Activated CD4-positive, alpha-beta T cell treated with anti-CD3 and anti-CD28 coated beads, Interleukin-2, Interleukin-4, amounts not matched to agents 100 ng/mL and 50 ng/mL, durations not matched to agents 16 hours and 8 hours (primary cell): ENCODE measurements at places on chromosomes 7 and 10.

- DNase-seq, result no peak
Observed at GRCh38 chr7:36001546-36001945, 151.5 kb upstream of the EEPD1 start.

DNA sequence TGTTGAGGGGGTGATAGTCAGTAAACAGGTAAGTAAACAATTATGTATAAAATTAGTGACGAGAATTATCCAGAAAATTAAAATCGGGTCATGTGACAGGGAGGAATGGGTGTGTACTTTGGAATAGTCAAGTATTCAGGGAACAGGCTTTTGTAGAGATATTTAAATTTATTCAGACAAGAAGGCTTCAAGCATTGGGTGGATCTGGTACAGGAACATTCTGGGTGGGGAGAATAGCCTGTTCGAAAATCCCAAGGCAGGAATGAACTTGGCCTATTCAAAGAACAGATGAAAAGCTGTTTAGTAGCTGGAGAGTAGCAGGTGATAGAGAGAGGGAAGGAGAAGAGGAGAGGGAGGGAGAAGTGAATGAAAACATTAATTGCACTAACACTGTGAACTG, 448.9 kb upstream of the FZD8 start:
- DNase-seq, result no peak

GRCh38 chr10:5434017-5434753, 21.8 kb downstream of the NET1 start:
- DNase-seq, result peak; percentile 44

- DNase-seq, result no peak
Observed at GRCh38 chr7:14380881-14381280, 391.4 kb upstream of the ETV1 start.

DNA sequence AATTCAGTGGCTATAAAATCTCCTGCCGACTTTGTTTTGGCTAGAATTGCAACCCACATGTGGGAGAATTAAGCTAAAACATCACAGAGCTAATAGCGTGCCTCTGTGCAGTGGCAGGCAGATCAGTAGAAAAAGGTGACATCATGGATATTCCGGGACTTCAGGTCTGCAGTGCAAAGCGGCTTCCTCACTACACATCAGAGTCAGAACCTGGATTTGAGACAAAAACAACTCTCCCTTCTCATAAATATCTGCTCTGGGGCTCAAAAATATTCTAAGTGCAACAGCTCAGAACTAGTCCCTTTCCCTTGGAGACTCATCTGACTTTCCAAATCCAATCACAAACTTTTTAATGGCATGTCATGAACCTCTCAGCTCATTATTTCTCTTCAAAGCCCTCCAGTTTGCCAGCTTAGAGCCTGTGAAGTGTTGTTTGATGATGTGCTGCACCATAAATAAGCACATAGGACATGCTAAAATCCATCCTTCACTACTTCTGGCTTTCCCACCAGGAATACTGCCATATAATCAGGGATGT, 337.1 kb downstream of the RNLS start:
- no peak for DNase-seq

DNA sequence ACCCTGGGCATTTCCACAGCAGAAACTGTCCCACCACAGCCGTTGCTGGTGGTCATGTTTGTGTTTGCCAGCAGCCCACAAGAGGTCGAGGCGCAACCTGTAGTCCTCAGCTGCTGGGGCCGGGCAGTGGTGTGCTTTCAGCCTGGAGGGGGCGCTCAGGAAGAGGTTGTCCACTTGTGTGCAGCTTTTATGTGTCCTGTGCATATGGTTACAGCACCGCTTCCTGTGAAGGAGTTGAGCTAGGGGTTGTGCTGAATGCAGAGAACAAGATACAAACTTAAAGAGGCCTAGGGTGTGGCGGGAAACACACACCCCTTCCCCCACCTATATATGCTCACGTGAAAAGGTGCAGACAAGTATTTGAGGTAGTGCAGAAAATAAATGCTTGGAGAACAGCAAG, 29.5 kb upstream of the PFKFB3 start:
- peak; percentile 76 for DNase-seq

DNA sequence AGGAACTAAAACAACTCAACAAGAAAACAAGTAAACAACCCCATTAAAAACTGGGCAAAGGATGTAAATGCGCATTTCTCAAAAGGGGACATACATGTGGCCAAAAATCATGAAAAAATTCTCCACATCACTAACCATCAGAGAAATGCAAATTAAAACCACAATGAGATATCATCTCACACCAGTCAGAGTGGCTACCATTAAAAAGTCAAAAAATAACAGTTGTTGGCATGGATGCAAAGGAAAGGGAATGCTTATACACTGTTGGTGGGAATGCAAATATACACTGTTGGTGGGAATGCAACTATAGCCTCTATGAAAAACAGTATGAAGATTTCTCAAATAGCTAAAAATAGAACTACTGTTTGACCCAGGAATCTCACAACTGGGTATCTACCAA, 60.0 kb upstream of the LANCL2 start:
- no peak for DNase-seq

- DNase-seq, result no peak
Observed at GRCh38 chr7:28349637-28350036, 62.7 kb upstream of the CREB5 start.

- DNase-seq, result no peak
Observed at GRCh38 chr7:38274486-38274885, 1.1 kb upstream of the TARP start.

GRCh38 chr7:129889133-129889844, 63.5 kb downstream of the UBE2H start:
- no peak for DNase-seq

- peak; percentile 50 for DNase-seq
Observed at GRCh38 chr10:6187278-6187677, 15.5 kb upstream of the PFKFB3 start.

DNA sequence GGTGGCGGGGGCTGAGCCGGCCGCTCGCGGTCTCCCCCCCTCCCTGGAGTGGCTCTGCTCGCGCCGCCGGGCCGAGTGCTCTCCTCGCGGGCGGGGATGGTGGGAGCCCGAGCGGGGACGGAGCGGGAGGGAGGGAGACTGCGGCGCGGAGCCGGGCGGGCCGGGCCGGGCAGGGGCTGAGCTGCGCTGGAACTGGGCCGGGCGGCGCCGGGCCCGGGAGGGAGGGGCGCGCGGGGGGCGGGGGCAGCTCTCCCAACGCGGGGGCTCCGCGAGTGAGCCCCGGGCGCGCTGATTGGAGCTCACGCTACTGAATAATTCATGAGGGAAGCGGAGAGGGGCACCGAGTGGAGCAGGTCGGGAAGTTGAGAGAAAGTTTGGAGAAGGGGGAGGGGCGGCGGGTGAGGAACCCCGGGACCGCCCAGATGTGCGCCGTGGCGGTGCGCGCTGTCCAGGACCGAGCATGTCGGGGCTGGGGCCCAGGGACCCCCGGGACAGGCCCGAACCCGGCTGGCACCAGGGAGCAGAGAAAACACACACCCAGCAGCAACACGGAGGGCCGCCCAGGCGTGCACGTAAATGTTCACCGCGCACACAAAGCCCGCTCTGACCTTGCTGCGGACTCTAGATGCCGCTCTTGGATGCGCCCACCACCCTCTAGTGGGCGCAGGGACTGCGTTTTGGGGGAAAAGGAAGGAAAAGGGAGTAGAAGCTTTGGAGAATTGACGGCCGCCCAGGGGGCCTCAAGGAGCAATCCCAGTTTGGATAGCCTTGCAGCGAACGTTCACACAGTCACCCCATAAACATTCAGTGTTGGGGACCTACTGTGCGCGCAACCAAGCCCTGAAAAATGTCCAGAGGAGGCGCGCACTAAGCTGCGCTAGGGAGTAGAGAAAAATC, at the start of gene EPHB4:
Gene EPHB4, minus strand, starts transcription at position 194 of the 897 bp plus-strand sequence. CDS start 493 bp downstream, outside the sequence.
- DNase-seq, result no peak

- no peak for DNase-seq
Observed at GRCh38 chr10:94239696-94240095, 123.0 kb downstream of the NOC3L start.

GRCh38 chr7:152014722-152015121, 10.8 kb upstream of the GALNT11 start:
- DNase-seq, result no peak

- no peak for DNase-seq
Observed at GRCh38 chr10:68231817-68232251, at the start of gene ATOH7. Gene ATOH7, minus strand, starts transcription at chr10:68232113. Its CDS starts 436 bp downstream, at chr10:68231677.

- no peak for DNase-seq
Observed at GRCh38 chr7:15557686-15558085, 4.1 kb downstream of the AGMO start.

DNA sequence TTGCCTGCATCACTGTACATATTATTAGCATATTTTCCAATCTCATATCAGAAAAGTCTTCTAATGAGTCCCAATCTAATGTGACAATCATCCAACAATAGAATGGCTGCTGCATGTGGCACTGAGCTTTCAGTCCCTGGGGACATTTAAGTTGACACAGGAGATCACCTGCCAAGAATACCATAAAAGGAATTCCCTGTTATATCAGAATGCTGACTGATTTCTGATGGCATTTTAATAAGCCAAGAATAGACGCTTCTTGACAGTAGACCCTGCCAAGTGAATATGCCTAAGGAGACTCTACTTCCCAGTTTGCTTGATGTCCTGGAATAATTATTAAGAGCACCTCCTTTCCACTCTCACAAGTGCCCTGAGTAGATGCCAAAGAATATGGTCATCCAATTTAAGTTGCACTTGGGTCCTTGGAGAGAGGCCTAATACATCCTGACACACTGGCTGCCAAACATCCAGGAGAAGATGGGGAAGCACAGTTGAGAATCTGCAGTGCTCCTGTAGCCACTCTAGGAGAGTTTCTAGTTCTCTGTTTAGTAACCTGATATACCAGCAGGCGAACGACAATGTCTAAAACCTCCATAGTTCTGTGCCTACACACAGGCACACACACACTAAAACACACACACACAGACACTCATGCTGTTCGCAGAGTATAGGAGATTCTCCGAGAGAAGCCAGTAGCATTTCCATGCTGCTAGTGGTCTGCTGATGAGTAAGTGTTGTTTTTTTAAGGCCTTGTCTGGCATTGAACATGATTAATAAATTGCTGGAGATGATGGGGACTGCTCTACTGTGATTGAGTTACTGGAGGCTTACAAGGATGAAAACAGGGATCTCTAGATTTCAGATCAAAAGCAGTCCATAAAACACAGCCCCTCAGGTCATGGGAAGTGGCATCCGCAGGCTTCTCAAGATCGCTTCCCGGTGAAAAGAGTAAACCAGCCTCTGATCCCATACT, 369.6 kb downstream of the KCNMA1 start:
- no peak for DNase-seq

- no peak for DNase-seq
Observed at GRCh38 chr7:38548605-38549004, 82.6 kb downstream of the AMPH start.

DNA sequence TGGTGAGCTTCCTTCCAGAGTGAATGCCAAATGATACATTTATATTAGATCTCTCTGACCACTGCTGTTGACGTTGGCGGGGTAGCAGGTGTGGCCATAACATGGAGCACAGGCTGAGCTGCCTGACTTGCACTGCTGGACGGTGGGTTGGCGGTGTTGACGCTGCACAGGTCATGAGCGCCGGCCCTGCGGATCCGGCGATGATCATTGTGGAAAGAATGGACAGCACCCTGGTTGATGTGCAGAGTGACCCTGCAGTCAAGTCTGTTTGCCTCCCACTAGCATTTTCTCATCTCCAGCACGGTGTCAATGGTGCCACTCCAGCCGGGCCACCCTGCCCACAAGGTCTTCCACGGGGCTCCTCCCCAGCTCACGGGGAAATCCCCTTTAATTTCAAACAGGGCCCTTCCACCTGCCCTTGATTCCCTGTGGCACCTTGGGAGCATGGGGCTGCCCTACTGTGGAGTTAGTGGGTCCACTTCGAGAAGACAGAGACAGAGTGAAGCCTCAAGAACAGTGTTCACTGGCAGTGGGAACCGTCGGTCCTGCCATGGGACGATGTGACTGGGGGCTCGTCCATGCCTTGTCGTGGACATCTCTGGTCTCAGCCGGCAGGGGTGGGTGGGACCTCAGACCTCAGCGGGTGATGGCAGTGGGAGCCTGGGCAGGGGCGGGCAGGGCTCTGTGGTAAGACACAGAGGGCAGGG, 613.5 kb downstream of the PTPRN2 start:
- no peak for DNase-seq
